ENCODE measurements at places on chromosomes 7 and 10. TPM values are rescaled to one million over a fixed set of nuclear protein-coding genes. Genes with fewer than 3 reads are reported as not detected.

GRCh38 chr7:3075441-3075840 is 31.8 kb upstream of the CARD11 start:
- H3K4me3 ChIP-seq: no peak overlapping the region
- DNase-seq: no peak
- H3K27me3 ChIP-seq: no peaks in the 10 kb centered on the region
- H3K36me3 ChIP-seq: no peaks in the 10 kb centered on the region

Gene CLCN1
- not detected for polyA plus RNA-seq

Gene ITPRID1
- polyA plus RNA-seq: not detected

Gene MMP21
- not detected for polyA plus RNA-seq

All from fibroblast of lung (primary cell).